ENCODE measurements at places on chromosomes 1 and 21. TPM values are rescaled to one million over a fixed set of nuclear protein-coding genes. Genes with fewer than 3 reads are reported as not detected.

LCA5L gene
- total RNA-seq = 2.7 TPM

LHX8 gene
- total RNA-seq = 0.83 TPM

SLAMF8 gene
- total RNA-seq = 7.3 TPM

RNF220 gene
- 68.1 TPM for total RNA-seq

CCDC27 gene
- total RNA-seq = not detected

MIER1 gene
- total RNA-seq = 38.5 TPM

CLDN17 gene
- total RNA-seq = not detected

AKR1A1 gene
- total RNA-seq = 175 TPM

SETSIP gene
- total RNA-seq = not detected

BCL2L15 gene
- total RNA-seq = 20.9 TPM

SYT11 gene
- 23.4 TPM for total RNA-seq

CLDN8 gene
- total RNA-seq = 0.09 TPM

INKA2 gene
- 4.9 TPM for total RNA-seq

KRTAP11-1 gene
- 0.23 TPM for total RNA-seq

LCE6A gene
- not detected for total RNA-seq

SYTL1 gene
- total RNA-seq = 48.5 TPM

ACTA1 gene
- 0.17 TPM for total RNA-seq

TGFBR3 gene
- 54.4 TPM for total RNA-seq

FALEC gene
- 1.1 TPM for total RNA-seq

USH2A gene
- total RNA-seq = 0.03 TPM

HSPA6 gene
- 5.8 TPM for total RNA-seq

TFB2M gene
- total RNA-seq = 10.5 TPM

TAS1R3 gene
- 0.40 TPM for total RNA-seq

SPRR4 gene
- total RNA-seq = not detected

LY9 gene
- total RNA-seq = 3.9 TPM

RPE65 gene
- not detected for total RNA-seq

LYST gene
- 20.1 TPM for total RNA-seq

YY1AP1 gene
- 54.9 TPM for total RNA-seq

LCE2B gene
- total RNA-seq = not detected

ATP6V1G3 gene
- not detected for total RNA-seq

TGFB2 gene
- total RNA-seq = 10.3 TPM

MKNK1 gene
- 36.5 TPM for total RNA-seq

SPRR2F gene
- not detected for total RNA-seq

PSMD4 gene
- 125 TPM for total RNA-seq

KCNE2 gene
- not detected for total RNA-seq

SIM2 gene
- total RNA-seq = 0.14 TPM

CLCNKB gene
- 0.63 TPM for total RNA-seq

MTARC1 gene
- total RNA-seq = 13.2 TPM

FOXD2 gene
- total RNA-seq = 0.26 TPM

NBL1 gene
- total RNA-seq = 154 TPM

KCNJ6 gene
- total RNA-seq = 0.12 TPM

RGSL1 gene
- total RNA-seq = not detected

NPHP4 gene
- 20.6 TPM for total RNA-seq

TCHH gene
- total RNA-seq = 0.09 TPM

SHE gene
- total RNA-seq = 6.2 TPM

OR2T35 gene
- not detected for total RNA-seq

FUCA1 gene
- 65.9 TPM for total RNA-seq

OSCP1 gene
- 17.1 TPM for total RNA-seq

STUM gene
- total RNA-seq = 0.86 TPM

All from mucosa of gallbladder (tissue), 1 donor.